ENCODE measurements at places on chromosomes 2 and 18.
A peak's percentile ranks its signal among the peaks of the same experiment; 100 is the strongest.

DNA sequence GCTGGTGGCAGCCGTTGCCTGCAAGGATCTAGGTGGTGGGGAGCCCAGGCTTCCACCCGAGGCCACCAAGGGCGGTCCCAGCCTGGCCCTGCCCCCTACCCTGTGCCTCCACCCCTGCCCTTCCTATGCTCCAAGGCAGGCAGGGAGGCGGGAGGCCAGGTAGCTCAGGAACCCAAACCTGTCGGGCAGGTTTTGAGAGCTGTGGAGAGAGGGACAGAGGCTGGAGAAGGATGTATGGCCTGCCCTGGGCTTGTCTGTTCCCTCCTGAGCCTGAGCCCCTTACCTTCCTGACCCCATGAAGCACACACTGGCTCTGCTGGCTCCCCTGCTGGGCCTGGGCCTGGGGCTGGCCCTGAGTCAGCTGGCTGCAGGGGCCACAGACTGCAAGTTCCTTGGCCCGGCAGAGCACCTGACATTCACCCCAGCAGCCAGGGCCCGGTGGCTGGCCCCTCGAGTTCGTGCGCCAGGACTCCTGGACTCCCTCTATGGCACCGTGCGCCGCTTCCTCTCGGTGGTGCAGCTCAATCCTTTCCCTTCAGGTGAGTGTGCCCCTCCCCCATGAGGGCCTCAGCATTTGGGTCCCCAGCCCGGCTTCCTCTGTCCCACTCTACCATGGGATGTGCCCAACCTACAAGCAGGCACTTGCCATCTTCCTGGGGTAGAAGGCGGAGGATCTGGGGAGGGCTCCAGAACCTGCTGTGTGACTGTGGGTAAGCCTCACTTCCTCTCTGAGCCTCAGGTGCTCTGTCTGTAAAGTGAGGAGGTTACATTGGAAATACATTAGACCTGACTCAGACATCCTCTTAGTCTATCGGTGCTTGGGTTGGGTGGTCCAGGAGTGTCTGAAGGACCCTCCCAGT lies at the start of gene PROM2:
Gene PROM2, plus strand, starts transcription at position 159 of the 860 bp plus-strand sequence. Its CDS starts 137 bp downstream, at position 296.
- no peak for ATAC-seq

DNA sequence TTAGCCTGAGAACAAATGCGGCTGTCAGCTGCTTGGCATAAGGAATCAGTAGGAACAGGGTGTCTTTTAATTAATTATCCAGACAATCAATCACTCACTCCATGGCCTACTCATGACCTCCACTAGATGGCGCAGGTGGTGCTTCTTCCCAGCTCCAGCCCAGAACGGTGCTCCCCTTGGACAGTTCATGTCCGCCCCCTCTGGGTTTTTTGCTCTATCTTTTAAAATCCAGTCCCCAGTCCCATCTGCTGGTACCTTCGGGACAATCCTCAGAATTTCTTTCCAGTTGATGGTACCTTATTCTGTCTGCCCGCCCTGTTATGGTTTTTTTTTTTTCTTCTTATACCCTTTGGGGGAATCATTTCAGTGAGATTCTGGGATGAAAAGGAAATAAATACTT lies 99.8 kb downstream of the CACNB4 start:
- ATAC-seq = no peak

DNA sequence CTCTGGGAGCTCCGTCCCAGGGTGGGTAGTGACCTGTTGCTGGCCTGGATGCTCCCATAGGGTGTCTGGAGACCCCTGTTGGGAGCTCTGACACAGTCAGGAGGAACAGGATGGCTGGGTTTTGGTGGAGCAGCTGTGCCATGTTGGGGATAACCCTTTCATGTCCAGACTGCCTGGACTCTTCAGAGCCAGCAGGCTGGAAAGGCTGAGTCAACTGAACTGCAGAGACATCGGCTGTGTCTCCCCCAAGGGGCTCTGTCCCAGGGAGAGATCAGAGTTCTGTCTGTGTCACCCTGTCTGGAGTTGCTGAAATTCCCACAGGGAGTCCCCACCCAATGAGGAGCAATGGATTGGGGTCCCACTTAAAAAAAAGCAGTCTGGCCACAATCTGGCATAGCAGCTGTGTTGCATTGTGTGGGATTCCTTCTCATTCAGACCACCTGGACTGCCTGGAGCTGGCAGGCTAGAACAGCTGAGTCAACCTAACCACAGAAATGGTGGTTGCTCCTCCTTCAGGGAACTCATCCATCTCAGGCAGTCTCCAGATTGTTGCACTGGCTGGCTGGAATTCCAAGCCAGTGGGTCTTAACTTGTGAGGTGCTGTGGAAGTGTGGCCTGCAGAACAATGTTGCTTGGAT lies 37.2 kb downstream of the AGPS start:
- ATAC-seq = no peak

GRCh38 chr2:45567974-45568789 lies 42.9 kb downstream of the SRBD1 start:
- ATAC-seq = no peak

DNA sequence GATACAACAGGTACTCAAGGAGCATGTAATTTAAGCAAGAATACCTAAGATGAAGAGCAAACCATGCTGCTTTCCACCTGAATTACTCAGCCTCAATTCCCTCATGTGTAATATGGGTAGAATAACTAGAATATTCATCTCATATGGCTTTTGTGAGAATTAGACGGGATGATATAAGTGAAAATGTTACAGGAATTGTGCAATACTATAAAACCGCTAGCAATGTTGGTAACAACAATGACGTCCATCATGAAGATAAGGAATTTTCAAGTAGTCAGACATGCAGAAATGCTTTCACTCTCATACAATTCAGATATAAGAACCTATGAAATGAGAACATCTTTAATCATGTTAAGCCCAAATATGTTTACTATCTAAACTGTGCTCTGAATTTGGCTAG lies 2106.6 kb upstream of the CELF4 start:
- no peak for ATAC-seq

GRCh38 chr2:73704285-73704684 lies 32.9 kb downstream of the TPRKB start:
- ATAC-seq = no peak

GRCh38 chr2:238016526-238016925 lies 44.3 kb upstream of the SCLY start:
- ATAC-seq = no peak

GRCh38 chr2:102235491-102235890 lies 48.7 kb downstream of the IL1RL2 start:
- peak; percentile 68 for ATAC-seq

DNA sequence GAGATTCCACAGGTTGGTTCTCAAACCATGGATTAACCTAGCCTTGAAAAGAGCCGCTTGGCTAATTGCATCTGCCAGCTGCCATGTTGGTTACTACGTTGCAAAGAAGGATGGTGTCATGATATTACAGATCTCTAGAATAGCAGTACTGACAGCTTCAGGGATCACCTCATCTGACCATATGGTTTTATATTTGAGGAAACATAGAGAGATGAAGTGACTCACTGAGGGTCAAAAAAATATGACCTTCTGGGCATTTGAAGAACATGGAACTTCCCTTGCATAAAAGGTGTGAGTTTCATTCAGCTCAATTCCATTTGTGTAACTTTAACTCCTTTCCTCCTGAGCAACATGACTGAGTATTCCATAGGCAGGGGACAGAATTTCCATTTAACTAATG lies 242.3 kb downstream of the SETBP1 start:
- ATAC-seq = peak; percentile 59

GRCh38 chr2:63047321-63048279 lies 3.0 kb upstream of the OTX1 start:
- no peak for ATAC-seq

DNA sequence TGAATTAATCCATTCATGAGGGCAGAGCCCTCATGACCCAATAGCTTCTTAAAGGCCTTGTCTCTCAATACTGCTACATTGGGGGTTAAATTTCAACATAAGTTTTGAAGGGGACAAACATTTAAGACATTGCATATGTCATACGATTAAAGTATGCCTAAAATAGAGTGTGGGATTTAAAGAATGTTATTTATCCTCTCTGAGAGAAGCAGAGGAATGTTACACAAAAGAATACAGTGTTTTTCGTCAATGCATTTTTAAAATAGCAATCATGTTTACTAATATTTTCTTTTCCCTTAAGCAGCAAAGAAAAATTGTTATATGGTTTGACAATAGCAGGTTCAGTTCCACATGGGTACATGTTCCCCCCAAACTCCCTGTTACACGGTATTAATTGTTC lies 363.1 kb downstream of the NUP35 start:
- no peak for ATAC-seq

All from motor neuron (in vitro differentiated cells).